8988T (cell line): ENCODE measurements at places on chromosomes 3 and 15.
A peak's percentile ranks its signal among the peaks of the same experiment; 100 is the strongest.

GRCh38 chr15:41806291-41807181 is 21.4 kb upstream of the JMJD7 start:
- DNase-seq: no peak

- DNase-seq: no peak
Measured at GRCh38 chr3:58658508-58658907, 8.1 kb downstream of the FAM3D start.

- DNase-seq: no peak
Measured at GRCh38 chr3:57018246-57018645, 42.2 kb upstream of the SPATA12 start.

DNA sequence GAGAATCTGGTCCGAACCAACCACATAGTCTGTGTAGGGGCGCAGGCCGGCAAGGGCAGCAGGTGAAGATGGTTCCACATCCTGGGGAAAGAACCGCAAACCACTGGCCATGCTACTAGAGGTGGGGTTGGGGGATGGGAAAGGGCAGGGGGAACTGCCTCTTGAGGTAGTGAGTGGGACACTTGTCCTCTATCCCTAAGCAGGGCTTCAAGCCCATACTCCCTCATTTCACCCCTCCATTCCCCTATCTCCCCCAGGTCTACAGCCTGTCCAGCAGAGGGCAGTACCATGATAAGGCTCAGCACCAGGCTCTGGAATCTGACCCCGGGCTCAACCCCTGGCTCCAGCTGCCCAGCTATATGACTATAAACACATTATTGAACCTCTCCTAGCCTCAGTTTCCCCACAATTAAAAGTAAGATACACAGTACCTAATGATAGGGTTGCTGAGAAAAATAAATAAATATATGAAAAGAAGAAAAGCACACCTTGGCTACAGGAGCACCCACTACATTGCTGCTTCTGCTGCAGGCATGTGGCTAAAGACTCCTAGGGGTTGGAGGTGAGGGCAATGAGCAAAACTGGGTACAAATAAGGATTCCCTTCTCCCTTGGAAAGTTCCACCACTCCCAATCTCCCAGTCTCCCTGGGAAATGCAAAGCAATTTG is 6.3 kb downstream of the GORASP1 start:
- DNase-seq: peak; percentile 94

DNA sequence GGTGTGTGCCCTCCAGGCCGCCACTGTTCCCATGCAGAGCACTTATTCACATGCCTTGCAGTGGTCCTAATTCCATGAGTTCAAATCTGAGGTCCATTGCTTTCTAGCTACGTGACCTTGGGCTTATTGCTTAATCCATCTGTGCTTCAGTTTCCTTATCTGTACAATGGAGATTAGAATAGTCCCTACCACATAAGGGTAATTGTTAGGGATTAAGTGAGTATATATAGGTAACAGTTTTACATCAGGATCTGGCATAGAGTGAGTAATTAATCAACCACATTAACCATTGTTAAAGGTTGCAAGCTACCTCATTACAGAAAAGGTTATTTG is 7.6 kb downstream of the CPN2 start:
- no peak for DNase-seq

DNA sequence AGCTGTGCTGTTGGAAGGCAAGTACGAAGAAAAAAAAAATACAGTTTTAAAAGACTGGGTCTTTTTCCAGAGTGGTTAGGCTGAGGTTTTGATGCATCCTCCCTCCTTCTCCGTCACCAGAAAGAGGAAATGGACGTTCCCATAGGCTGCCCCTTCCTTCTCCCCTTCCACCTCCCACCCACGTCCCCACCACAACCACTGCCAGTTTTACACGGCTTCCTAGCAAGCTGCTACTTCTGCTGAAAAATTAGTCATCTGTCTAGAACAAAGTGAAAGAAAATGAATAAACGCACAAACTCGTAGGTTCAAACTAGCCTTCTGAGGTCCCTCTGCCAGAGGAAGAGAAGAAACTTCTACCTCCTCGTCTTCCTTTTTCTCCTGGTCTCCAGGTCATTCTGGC is 71.6 kb upstream of the RPL35A start:
- DNase-seq: no peak

GRCh38 chr3:128605091-128606046 is 45.2 kb downstream of the RPN1 start:
- DNase-seq: no peak

DNA sequence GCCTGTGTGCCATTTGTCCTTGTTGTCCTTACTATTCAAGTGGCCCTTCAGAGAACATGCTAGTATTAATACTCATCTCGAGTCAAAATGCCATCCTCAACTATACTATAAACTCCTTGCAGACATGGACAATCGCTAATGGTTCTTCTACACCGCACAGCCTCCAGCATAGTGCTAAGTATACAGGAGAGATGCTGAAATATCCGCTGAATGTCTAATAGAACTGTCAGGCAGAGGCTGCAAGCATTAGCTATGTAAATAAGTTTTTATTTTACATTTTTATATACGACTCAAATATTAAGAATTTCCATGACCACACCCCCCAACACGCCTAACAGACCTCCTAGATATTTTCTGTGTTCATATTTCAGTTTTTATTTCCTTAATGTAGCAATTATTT is 39.4 kb downstream of the AAGAB start:
- DNase-seq: no peak

- DNase-seq: no peak
Measured at GRCh38 chr3:4501437-4501836, 8.3 kb downstream of the ITPR1 start.

DNA sequence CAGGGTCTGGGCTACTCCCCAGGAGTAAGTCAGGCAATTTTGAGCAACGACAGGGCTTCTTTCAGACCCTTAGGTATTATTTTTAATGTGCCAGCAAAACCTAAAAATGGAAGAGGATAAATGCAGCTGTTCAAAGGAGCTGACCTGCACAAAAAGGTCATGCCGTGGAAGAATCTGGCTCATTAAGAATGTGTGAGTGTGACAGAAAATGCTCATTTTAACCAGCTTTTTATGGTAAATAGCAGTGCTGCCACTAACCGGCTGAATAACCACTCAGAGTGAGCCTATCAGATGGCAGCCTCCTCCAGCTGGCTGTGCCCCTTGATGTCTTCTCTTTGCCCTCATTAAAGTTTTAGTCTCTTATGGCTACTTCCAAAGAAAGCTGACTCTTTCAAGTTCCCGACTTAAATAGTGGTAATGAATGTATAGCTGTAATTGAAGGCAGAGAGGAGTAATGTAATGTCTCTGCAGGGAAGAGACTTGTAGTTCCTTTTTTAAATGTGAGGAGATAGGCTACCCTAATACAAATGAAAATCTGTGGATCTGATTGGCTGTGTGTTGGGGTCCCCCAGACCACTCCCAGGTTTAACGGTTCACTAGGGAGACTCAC is 9.5 kb upstream of the FSTL1 start:
- DNase-seq: no peak

- no peak for DNase-seq
Measured at GRCh38 chr15:61697796-61698195, 362.5 kb downstream of the VPS13C start.

- no peak for DNase-seq
Measured at GRCh38 chr15:74857082-74857655, 14.2 kb upstream of the ULK3 start.

DNA sequence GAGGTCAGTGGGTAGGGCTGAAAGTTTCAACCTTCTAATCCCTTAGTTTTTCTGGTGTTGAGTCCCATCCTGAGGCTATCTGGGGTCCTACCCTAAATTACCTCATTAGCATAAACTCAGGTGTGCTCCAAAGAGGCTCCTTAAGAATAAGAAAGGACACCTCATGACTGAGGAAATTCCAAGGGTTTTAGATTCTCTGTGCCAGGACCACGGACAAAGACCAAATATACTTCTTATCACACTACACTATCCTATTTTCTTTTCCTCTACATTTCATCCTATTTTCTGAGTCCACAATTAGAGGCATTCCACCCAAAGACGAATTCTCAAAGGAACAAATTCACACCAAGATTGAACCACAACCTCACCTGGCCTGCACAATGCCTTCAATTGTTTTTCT is 9.8 kb upstream of the THSD4 start:
- no peak for DNase-seq

DNA sequence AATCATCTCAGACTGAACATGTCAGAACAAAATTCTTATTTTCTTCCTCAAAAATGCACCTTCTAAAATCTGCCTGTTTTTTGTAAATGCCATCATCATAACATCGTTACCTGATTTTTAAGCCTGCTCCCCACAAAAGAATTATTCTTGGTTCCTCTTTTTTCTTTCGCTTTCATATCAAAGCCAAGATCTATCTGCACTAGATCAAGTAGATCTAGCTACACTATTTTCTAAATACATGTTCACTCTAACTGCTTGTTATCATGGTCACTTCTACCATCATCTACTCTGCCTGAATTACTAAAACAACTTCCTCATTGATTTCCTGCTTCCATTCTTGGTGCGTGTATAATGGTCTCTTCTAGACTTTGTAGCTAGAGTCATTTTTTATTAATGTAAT is 217.7 kb downstream of the ARPP21 start:
- no peak for DNase-seq

DNA sequence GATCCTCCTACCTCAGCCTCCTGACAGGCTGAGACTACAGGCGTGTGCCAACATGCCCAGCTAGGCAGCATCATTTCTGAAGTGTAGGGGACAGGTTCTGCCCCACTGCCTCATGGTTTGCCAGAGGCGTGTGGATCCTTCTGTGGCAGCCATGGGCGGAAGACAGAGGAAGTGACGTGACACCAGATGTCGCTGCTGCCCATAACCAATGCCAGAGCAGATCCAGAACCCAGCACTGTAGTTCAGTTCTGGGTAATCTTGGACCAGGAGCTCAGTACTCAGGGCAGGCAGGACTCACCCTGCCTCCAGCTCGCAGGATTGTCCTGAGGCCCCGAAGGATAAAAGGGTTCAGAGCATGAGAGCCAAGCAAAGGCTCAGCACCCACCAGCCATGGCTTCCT is 8.2 kb downstream of the RBPMS2 start:
- no peak for DNase-seq

GRCh38 chr3:105906836-105907235 is 38.0 kb upstream of the CBLB start:
- DNase-seq: no peak

- DNase-seq: no peak
Measured at GRCh38 chr3:170257145-170257544, 34.9 kb downstream of the PRKCI start.

DNA sequence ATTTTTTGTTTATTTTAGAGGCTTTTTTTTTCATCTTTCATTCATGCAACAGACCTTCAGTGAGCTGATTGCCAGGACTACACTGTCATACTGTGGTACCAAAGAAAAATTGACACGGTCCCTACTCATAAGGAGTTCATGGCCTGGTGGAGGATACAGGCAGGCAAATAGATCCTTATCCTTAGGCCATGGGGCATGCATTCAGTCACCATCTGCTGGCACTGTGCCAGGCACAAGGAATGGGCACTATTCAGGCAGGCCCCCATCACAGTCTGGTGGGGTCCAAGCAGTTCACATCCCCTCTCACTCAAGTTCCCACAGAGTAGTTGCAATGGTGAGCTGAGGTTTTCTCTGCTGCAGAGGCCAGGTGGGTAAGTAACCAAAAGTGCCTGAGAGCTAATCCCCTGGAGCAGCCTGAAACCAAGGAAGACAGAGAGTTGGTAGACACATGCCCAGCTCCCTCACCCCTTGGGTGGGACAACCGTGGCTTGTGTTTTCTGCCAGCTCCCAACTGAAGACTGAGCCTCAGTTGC is 17.3 kb downstream of the CISH start:
- DNase-seq: no peak

- no peak for DNase-seq
Measured at GRCh38 chr15:69731081-69731330, 278.4 kb downstream of the RPLP1 start.

DNA sequence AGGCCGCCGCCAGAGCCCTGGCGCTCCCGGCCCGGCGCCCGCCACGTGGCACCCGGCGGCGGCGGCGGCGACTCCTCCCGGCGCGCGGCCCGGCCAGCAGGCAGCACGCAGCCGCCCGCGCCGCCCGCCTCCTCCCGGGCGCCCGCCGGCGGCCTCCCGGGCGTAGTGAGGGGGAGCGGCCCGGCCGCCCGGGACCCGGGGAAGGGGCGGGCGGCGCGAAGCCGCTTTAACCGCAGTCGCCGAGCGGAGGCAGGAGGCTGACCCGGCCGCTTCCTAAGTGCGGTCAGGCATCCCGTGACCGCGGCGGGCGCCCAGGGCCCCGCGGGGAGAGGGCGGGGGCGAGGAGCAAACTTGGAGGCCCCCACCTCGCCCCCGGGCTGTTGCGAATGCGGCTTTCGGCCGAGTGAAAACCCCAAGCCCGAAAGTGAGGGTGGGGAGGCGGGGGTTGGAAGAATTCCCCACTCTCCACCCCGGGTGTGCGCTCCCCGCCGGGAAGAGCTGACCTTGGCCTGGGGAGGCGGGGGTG is 1.7 kb upstream of the HES1 start:
- DNase-seq: peak; percentile 58

- no peak for DNase-seq
Measured at GRCh38 chr15:50718700-50719125, 32.1 kb upstream of the TRPM7 start.

DNA sequence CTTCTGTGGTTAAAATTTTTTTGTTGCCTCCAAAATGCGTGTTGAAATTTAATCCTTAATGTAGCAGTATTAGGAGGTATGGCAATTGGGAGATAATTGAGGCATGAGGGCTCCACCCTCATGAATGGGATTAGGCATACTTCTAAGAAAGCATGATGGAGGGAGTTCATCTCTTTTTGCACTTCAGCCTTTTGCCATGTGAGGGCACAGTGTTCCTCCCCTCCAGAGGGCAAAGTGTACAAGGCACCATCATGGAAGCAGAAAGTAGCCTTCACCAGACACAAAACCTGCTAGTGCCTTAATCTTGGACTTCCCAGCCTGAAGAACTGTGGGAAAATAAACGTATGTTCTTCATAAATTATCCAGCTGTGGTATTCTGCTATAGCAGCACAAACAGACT is 429.5 kb downstream of the ZIC1 start:
- DNase-seq: no peak

DNA sequence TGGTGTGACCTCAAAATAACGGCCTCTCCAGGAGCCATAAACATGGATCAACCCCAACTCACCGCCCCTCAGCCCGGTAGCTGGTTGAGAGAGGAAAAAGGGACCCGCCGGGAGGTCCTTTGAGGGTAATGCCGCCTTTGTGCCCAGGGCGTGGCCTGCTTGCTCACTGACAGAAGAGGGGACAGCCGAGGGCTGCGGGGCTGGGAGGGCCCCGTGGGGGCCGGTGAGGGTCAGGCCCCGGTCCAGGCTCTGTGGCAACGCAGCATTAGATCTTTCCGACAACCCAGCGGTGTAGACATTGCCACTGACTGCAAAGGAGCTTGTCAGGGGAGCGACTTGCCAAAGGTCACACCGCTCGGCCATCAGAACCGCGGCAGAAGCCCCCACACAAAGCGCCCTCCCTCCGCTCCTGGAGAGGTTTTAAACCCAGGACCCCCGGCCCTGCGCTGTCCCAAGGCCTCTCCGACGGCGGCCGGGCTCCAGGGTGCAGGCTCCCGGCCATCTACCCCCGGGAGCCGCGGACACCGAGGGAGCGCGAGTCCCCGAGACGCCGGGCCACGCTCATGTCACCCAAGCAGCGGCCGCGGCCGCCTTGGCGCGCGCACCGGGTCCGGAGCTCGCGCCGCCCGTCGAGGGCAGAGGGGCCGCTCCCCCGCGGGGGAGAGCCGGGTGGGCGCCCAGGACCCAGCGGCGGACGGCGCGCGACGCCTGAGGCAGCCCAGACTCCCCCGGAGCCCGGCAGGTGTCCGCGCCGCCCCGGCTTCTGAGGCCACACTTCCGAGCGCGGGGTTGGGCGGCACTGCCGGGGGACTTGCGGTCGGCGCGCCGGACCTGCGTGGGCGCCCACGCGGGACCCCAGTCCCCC is 975 bp downstream of the PCSK6 start:
- DNase-seq: no peak
